ENCODE measurements at places on chromosomes 3 and 15. TPM values are rescaled to one million over a fixed set of nuclear protein-coding genes. Genes with fewer than 3 reads are reported as not detected.

The TRPM1 gene
- total RNA-seq: not detected

The SRGAP3 gene
- 0.59 TPM for total RNA-seq

The ZNF80 gene
- not detected for total RNA-seq

The GALK2 gene
- 22.9 TPM for total RNA-seq

The NMD3 gene
- 51.7 TPM for total RNA-seq

The GLT8D1 gene
- 31.7 TPM for total RNA-seq
